CD4-positive, alpha-beta memory T cell (primary cell): ENCODE measurements at places on chromosomes 11 and 22. TPM values are rescaled to one million over a fixed set of nuclear protein-coding genes. Genes with fewer than 3 reads are reported as not detected.

Gene OR2AT4
- not detected for total RNA-seq

Gene C11orf91
- not detected for total RNA-seq

Gene WNT11
- not detected for total RNA-seq

Gene GRAP2
- total RNA-seq = 140 TPM

Gene FJX1
- total RNA-seq = not detected

Gene MCM5
- total RNA-seq = 58.1 TPM

GRCh38 chr22:38774496-38775166 is 18.8 kb upstream of the SUN2 start:
- DNase-seq = no peak

- no peak for DNase-seq
Observed at GRCh38 chr11:9396310-9396709, 11.9 kb downstream of the IPO7 start.

DNA sequence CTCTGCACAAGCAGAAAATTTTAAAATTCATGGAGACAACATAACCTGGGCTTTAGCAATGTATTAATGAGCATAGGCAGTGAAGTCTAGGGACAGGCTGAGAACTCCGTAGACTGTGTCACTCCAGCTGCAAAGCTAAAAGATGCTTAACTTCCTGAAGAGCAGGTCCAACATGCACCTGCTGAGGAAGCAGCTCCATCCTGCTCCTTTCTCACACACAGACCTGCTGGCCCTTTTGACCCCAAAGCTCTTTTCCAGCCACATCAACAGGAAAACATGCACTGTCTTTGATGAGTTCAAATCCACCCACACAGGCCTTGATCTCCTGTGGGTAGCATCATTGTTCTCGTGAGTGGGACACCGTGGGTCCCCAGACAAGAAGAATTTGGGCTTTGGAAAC is 36.0 kb downstream of the SYN3 start:
- no peak for DNase-seq

- no peak for DNase-seq
Observed at GRCh38 chr11:72544589-72544988, 110.3 kb upstream of the CLPB start.

DNA sequence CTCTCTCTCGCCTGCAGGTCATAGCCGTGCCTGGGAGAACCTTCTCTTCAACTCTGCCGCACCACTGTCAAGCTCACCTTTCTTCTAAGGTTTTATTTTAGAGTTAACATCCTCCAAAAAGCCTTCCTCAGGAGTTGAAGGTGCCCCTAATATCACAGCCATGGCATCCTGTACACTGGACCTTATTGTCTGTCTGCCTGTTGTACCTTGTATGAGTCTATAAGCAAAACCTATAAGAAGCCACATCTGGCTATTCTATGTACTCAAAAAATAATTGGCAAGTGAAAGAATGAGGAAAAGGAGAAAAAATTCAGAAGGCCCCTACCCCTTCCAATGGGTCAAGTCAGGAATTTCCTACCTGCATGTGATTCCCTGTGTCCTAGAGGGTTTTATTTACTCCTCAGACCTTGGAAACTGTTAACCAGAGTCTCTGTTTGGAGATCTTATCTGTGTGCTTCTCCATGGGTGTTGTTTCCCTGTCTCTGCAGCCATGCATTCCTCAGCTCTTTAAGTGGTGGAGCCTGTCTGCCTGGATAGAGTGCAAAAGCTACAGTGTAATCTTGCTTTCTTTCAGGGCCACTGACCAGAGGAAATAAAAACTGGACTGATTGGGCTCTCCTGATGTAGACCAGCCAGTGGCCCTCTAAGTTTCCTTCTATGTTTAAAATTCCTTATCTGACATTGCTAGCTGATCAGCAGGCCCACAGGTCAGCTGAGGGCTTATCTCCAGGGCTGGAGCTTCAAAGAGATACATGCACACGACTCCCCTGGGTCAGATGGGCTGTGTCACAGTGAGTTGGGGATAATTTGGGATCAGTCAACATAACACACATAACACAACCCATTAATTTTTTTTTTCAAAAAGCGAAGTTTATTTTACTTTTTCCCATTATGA is 37.6 kb upstream of the TMEM135 start:
- DNase-seq = no peak

DNA sequence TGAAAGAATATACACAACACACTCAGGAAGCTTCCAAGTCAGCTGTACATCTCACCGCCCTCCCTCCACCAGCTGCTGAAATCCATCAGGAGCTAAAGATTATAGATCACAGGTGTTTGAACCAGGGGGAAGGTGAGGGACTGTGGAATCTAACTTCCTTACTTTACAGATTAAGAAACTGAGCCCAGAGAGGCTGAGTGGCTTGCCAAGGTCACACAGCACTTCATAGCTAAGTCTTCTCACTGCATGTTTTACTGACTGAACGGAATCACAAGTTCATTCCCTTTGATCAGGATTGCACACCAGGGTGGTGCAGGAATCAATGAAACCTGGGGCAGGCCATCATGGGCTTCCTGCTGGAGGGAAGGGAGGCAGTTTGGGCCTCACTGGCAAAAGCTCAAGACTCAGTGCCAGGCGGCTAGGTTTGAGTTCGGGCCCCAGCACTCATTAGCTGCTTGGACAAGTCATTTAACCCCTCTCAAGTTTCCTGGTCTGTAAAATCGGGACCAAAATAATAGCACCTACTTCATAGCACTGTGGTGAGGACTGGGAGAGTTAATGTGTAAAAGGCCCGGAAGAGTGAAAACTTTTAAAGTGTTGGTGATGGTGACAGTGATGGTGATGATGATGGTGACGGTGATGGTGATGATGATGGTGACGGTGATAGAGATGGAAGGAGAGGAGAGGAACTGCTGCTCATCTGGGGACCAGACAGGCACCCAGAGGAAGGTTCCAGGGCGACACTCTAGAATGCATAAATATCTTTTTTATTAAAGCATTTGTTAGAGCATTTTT is 8.2 kb downstream of the CD5 start:
- DNase-seq = peak; percentile 76

DNA sequence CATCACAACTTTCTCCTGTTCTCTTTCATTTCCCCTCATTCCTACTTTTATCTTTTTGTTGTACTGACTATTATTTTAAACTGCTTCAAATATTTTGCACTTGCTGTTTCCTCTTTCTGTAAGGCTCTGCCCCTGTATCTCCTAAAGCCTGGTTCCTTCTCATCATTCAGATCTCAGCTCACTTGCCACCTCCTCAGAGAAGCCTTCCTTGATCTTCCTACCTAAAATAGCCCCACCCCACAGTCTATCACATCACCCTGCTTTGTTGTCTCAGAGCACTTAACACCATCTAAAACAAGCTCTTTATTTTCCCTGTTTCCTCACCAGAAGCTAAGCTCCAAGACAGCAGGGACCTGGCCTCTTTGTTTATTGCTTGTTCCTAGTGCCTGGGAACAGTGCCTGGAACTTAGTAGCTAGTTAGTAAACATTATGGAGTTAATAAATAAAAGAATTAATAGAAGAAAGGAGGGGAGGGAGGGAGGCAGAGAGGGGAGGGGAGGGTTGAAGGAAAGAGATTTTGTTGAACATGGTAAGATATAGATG is 2.5 kb upstream of the STK33 start:
- no peak for DNase-seq

GRCh38 chr22:36730176-36730858 is 26.8 kb upstream of the CACNG2 start:
- DNase-seq = no peak

DNA sequence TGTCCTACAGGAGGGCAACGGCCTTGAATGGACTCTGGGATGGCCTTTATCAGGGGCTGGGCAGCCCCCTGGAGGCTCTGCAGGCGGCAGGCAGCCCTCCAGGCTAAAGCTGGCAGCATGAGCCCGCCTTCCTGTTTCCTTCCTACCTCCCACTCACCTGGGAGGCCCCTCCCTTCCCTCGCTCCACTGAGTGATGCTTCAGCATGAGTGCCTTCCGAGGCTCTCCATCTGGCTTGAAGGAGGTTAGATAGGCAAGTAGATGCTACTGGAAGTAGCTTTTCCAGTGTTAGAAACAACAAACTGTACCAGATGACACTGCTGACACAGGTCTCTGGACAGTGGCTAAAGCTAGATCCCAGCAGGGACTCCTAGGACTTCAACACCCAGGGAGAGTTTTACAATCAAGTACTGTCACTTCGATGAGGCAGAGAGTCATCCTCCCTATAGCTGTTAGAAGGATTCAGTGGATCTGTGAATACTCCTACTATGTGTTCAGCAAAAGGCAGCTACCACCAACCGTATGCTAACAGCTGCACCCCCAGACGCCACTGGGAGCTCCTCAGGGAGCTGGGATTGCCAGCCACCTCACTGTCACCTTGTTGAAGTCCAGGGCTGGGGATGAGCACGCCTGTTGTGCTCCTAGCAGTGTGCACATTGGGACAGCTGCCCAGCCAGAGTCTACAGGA is 4.1 kb upstream of the SLC25A1 start:
- DNase-seq = no peak

GRCh38 chr11:115164774-115165173 is 339.4 kb downstream of the CADM1 start:
- DNase-seq = no peak

DNA sequence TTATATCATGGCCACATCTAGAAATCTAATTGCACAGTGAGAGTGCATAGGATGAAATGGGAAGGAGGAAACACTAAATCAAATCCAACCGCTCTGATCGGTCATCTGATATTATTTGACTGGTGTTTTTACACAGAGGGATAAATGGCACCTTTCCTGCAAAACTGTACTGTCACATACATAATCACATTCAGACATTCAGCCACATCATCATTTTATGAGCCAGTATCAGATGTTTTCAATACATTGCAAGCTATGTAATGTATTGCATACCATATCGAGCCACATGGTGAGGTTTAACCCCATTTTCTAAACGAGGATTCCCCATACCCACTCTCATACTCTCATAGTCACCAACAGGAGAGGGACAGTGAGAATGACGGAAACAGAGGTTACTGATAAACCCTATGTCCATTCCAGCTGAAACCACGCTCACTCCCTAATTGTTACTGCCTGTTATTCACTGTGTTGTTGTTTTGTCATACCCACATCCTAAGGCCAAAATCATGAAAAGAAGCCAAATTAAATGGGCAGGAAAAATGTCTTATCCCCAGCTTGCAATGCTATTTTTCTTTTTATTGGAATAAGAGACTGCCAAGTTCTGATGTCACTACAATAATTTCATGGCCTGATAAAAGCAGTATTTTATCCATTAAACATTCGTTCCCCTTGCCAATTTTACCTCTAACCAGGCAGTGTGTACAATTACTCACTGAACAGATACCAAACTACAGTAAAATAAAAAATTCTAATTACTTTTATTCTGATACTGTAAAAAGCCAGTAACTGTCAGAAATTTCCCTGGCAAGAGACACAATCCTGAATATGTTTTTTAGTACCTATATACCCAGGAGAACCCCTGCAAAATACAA is 9.0 kb downstream of the CDON start:
- DNase-seq = no peak

GRCh38 chr22:44351685-44352377 is 39.1 kb upstream of the SHISAL1 start:
- DNase-seq = no peak

GRCh38 chr11:14727215-14727614 is 83.6 kb downstream of the PDE3B start:
- no peak for DNase-seq

DNA sequence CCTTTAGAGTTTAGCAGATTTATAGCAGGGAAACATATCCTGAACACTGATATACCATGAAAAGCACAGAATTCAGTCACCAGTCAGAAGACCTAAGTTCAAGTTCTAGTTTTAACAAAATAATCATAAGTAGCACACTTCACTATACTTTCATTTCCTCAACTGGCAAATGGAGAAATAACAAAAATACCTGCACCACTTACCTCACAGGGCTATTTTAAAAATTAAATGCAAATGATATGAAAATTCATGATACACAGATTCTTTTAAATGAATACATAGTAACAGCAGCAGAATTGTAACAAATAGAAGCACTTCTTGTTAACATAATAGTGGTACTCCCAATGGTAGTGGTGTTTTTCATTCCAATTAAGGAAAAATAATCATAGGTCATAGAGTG is 139.0 kb downstream of the FCHSD2 start:
- no peak for DNase-seq

DNA sequence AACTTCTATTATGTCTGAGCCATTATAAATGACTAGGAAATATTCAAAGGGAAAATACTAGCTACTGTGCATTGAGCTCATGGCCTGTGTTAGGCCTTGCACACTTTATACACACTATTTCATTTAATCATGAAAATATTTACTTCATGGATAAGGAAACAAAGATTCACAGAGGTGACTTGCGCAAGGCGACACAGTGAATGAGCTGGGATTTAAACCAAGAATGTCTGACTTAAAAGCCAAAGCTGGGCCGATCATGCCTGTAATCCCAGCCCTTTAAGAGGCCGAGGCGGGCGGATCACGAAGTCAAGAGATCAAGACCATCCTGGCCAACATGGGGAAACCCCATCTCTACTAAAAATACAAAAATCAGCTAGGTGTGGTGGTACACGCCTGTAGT is 231.5 kb downstream of the MIAT start:
- DNase-seq = no peak

GRCh38 chr11:45171550-45171949 is 25.1 kb downstream of the PRDM11 start:
- no peak for DNase-seq

GRCh38 chr22:22866381-22867111 is 21.1 kb upstream of the IGLL5 start:
- DNase-seq = no peak

DNA sequence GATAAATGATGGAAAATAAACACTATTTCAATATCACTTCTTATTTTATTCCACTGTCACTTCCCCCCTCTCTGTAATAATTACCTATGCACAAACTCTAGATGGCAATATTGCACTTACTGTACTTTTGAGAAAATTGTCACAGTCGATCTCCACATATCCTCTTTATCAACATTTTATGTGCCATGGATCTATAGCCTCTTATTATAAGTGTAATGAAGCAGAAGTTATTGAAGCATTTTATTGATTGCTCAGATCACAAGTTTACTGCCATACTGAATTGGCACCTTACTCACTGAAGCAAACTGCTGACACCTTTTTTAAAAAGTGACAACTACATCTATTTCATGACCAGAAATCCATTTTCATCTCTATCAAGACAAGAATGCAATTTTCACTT is 133.4 kb downstream of the DCDC1 start:
- no peak for DNase-seq

GRCh38 chr11:16611401-16611921 is 127.0 kb upstream of the C11orf58 start:
- no peak for DNase-seq

DNA sequence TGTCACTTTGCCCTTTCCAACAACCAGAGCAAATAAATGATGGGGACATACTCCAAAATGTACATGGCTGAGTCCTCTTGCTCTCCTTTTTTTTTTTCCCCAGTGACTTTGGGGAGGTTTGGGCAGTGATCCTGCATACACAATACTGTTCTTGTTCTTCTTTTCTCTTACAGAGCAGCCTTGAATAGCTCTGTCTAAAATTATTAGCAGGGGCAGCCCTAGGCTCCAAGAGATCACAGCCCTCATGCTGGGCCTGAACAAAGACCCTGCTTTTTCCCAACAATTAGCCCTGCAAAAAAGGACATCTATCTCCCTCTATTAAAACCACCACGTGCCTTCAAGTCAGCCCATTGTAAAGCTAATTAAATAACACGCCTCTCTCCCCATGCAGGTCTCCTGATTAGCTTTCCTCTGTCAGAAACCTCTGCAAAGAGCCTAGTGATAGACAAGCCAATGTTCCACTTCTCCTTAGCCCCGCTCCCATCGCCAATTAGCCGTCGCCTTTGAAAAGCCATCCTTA is 54.7 kb downstream of the ETS1 start:
- DNase-seq = no peak
